ENCODE measurements at places on chromosomes 12 and 14.

DNA sequence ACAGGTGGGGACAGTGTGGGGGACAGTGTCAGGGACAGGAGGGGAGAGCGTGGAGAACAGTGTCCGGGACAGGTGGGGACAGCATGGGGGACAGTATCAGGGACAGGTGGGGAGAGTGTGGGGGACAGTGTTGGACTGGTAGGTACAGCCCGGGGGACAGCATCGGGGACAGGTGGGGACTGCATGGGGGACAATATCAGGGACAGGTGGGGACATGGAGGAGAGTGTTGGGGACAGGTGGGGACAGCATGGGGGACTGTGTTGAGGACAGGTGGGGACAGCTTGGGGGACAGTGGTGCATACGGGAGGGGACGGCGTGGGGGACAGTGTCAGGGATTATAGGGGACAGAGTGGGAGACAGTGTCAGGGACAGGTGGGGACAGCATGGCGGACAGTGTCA is 212.3 kb downstream of the TMEM121 start:
- no peak for DNase-seq

DNA sequence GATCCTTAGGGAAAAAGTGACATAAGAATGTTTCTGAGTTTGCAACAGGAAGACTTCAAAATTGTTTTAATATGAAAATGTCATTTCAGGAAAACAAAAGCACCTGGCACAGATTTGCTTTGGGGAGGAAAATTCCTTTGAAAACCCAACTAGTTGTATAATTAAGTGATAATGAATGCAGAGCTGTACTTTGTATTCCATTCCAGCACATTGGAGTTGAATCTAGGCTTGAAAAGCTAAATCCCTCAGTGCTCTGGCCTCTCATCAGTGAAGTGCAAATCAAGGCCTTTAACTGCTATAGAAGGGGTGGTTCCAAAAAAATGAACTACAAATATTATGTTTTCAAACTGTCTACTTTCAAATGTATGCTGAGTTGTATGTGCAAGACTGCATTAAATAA is 19.6 kb upstream of the C12orf42 start:
- no peak for DNase-seq

DNA sequence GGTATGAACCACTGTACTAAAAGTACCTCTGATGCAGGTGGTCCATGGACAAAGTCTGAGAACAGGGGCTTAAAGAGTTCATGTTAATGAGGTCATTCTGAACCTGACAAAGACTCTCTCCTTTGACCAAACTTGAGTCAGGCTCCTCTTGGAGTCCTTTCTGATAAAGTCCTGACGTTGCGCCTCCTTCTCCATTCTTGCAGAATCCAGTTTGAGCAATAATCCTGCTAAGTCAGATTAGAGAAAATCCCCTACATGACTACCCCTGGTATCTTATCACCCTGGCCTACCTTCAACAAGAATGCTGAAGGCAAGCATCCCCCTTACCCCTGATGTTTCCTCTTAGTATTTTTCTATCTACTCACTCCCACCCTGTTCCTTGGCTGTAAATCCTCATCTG is 46.0 kb upstream of the ISM2 start:
- DNase-seq: no peak

- DNase-seq: peak; percentile 41
Measured at GRCh38 chr12:77893918-77894317, 63.2 kb downstream of the NAV3 start.

- DNase-seq: no peak
Measured at GRCh38 chr12:67625004-67625403, 23.5 kb upstream of the DYRK2 start.

DNA sequence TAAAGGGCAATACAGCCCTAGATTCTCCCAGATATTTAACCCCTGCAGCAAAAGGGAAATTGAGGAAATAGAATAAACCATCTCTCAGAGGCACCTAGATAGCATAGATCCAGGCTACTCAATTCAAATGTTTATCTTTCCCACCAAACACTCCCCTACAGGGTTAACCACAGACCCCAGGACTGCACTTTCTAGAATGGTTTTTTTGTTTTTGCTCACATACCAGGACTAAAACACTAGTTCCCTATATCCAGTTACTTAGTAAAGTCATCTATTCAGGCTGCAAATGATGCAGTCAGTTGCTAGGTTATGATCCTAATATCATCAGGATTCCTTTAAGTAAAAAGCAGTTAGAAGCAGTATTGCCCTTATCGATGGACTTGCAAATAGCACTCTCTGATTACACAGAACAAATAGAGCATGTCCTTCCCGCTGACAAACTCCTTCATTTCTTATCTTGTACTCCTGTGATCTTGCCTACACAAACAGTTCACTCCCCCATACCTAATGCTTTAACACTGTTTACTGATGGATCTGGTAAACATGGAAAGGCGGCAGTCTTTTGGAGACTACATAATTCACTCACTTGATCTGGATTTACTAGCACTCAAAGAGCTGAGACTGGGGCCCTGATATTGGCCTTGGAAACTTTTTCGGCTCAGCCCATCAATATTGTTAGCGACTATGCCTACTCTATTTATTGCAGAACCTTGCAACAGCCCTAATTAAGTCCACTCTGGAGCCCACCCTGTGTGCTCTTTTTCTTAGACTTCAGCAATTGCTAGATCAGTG is 257.2 kb upstream of the DIO2 start:
- no peak for DNase-seq

Data from NCI-H2171 treated with DMSO at 0.1 percent for 48 hours (cell line).